ENCODE measurements at places on chromosomes 2 and 18. TPM values are rescaled to one million over a fixed set of nuclear protein-coding genes. Genes with fewer than 3 reads are reported as not detected.

Gene PDCD1
- total RNA-seq = 0.92 TPM

Gene CYBRD1
- 357 TPM for total RNA-seq

Gene NTSR2
- total RNA-seq = not detected

Gene CAVIN2
- total RNA-seq = 15.0 TPM

Gene CD28
- total RNA-seq = 3.5 TPM

Gene RNF152
- total RNA-seq = 30.5 TPM

GRCh38 chr2:72386288-72386687 lies 238.6 kb upstream of the CYP26B1 start:
- H3K27ac ChIP-seq = no peak overlapping the region
- no peak overlapping the region for H3K4me3 ChIP-seq
- H3K36me3 ChIP-seq = no peaks in the 10 kb centered on the region
- no peaks in the 10 kb centered on the region for H3K4me1 ChIP-seq

DNA sequence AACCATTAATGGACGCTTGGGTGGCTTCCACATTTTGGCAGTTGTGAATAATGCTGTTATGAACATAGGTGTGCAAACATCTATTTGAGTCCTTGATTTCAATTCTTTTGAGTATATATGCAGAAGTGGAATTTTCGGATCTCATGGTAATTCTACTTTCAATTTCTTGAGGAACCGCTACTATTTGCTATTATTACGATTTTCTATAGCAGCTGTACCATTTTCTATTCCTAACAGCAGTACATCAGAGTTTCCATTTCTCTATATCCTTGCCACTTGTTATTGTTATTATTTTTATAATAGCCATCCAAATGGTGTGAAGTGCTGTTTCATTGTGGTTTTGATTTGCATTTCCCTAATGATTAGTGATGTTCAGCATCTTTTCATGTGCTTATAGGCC lies 69.5 kb downstream of the KIF5C start:
- H3K27me3 ChIP-seq = no peaks in the 10 kb centered on the region
- H3K4me3 ChIP-seq = no peak overlapping the region
- no peak overlapping the region for H3K27ac ChIP-seq

DNA sequence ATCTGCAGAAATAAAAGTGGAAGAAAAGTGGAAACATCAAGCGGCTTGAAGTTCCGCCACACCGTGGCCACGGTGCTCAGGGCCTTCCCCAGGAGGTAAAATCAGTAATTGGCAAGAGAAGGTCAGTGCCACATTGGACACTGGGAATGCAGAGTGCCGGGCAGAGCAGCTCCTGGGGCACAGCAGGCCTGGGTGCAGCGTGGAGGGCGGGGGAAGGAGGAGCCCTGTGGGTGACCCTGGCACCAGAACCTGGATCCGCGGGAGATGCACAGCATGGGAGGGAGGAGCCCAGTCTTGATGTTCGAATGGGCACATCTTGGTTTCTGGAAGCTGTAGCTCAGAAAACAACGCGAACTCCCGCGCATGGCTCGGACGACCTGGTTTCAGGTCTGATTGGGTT lies 630.2 kb downstream of the GALR1 start:
- H3K27ac ChIP-seq = no peak overlapping the region
- H3K27me3 ChIP-seq = no peaks in the 10 kb centered on the region

- no peaks in the 10 kb centered on the region for H3K27me3 ChIP-seq
- no peaks in the 10 kb centered on the region for H3K36me3 ChIP-seq
- H3K4me3 ChIP-seq = no peak overlapping the region
- no peak for DNase-seq
Observed at GRCh38 chr18:13474907-13475545, 251.3 kb downstream of the FAM210A start.

GRCh38 chr2:190062601-190063000 lies at the start of gene MSTN:
Gene MSTN (minus strand): TSS chr2:190062729. CDS start chr2:190062596, 133 bp downstream.
- H3K4me3 ChIP-seq = no peak within 1 kb of the TSS
- no peak within 1 kb of the TSS for H3K27ac ChIP-seq
- H3K27me3 ChIP-seq = no peaks in the 10 kb centered on the region
- no peak for DNase-seq

- DNase-seq = peak; percentile 24
- H3K27me3 ChIP-seq = no peaks in the 10 kb centered on the region
- H3K4me1 ChIP-seq = peaks cover 15% of the 10 kb centered on the region
- H3K4me3 ChIP-seq = no peak overlapping the region
- H3K36me3 ChIP-seq = no peaks in the 10 kb centered on the region
- no peak overlapping the region for H3K27ac ChIP-seq
Observed at GRCh38 chr2:27754138-27754588, 17.4 kb upstream of the MRPL33 start.

DNA sequence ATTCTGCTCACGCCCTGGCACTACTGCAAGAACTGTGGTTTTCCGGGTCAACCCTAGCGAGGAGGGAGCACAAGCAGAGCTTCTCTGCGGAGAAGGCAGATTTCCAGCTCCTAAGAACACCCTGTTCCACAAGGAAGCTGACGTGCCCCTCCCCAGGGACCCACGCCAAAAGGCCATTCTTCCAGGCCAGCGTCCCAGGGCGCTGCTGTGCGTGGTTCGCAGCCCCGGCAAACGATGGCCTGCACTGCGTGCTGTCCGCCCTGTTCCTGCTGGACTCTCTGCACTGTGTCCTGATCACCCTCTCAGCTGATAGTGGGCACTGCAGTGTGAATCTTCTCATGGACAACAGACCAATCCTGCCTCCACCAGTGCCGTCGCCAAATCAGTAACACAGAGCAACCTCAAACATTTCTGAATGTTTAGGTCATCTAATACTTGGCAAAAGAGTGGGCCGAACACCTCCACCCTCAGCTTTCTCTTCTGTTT lies 49.1 kb downstream of the ADI1 start:
- DNase-seq = peak; percentile 57
- H3K27ac ChIP-seq = peak overlapping the region; percentile 97
- H3K4me1 ChIP-seq = peaks cover 32% of the 10 kb centered on the region
- peaks cover 3% of the 10 kb centered on the region for H3K36me3 ChIP-seq

GRCh38 chr18:79447703-79448367 lies 52.1 kb downstream of the NFATC1 start:
- no peak for DNase-seq
- no peaks in the 10 kb centered on the region for H3K27me3 ChIP-seq
- H3K36me3 ChIP-seq = peaks cover 28% of the 10 kb centered on the region

DNA sequence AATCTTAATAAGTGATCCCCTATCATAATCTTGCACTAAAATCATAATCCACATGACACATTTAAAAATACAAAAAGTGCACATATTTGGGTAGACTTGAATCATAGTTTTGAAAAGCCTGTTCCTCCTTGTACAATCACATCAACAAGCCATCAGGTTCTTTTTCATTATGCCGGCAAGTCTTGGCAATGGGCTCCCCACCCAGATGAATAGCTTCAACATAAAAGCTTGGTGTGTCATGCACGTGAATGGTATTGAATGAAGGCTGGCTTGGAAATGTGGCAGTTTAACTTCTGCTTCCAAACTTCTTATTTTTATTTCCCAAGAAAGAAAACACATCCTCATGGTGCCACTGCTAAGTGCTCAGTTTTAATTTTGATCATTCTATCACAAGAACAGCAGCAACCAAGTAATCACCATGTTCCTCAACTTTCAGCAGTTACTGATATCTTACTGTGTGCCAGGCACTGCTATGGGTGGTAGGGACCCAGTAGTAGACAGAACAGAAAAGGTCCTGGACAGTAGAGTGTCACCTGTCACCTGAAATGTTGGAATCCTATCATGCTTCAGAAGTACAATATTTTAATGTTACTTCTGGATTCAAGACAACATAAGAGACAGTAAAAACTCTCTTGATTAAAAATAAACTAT lies 89.9 kb downstream of the AP1S3 start:
- no peaks in the 10 kb centered on the region for H3K36me3 ChIP-seq
- H3K4me1 ChIP-seq = peaks cover 20% of the 10 kb centered on the region
- no peak for DNase-seq
- H3K4me3 ChIP-seq = no peak overlapping the region
- H3K27ac ChIP-seq = no peak overlapping the region

DNA sequence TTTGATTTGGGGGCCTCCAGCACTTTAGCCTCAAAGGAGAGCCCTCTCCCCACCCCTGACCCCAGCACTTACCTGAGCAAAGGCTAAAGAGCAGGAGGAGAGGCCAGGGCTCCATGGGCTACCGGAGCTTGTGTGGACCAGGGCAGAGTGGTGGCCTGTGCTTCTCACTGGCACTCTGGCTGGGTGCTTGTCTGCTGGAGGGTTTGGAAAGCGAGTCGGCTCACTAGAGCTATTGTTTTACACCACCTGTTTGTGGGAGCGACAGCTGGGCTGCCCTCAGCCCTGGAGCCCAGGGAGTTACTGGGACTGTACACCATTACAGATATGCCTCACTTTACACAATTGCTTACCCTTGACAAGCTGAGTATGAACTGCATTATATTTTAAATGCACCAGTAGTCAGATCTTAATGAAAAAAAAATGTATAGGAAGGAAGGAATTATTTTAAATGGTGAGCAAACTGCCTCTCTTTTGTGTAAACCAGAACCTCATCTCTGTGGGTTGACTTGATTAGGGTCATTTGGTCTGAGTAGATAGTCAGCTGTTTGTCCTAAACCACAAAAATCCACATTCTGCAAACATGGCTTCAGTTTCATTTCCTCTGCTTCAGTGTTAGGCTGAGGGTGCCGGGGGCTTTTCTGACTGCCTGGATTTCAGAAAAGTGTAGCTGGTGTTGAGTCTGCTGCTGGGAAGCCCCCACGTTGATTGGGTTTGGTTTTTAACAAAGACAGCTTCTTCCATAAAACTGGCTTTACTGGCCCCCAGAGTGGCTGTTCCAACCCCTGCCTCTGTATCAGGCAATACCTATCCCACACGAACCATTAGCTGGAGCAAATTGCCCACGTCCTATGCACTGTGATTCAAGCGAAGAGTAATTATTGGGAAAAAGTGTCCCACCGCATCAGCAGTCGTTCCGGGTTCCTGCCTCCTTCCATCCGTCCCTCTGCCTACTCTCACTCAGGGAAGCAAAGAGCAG lies at the start of gene CHRNA1:
Gene CHRNA1, minus strand, starts transcription at position 193 of the 976 bp plus-strand sequence. Its CDS starts 78 bp downstream, at position 115.
- no peak within 1 kb of the TSS for H3K27ac ChIP-seq
- DNase-seq = no peak
- no peak within 1 kb of the TSS for H3K4me3 ChIP-seq
- H3K27me3 ChIP-seq = no peaks in the 10 kb centered on the region
- H3K36me3 ChIP-seq = no peaks in the 10 kb centered on the region
- peaks cover 16% of the 10 kb centered on the region for H3K4me1 ChIP-seq

- no peaks in the 10 kb centered on the region for H3K36me3 ChIP-seq
- no peak for DNase-seq
- H3K27me3 ChIP-seq = no peaks in the 10 kb centered on the region
- H3K4me1 ChIP-seq = no peaks in the 10 kb centered on the region
Observed at GRCh38 chr2:115580784-115581183, 1138.3 kb downstream of the DPP10 start.

GRCh38 chr2:23756593-23757292 lies 170.2 kb downstream of the ATAD2B start:
- no peak for DNase-seq
- peaks cover 16% of the 10 kb centered on the region for H3K36me3 ChIP-seq
- H3K4me3 ChIP-seq = no peak overlapping the region
- H3K27ac ChIP-seq = no peak overlapping the region
- no peaks in the 10 kb centered on the region for H3K27me3 ChIP-seq
- no peaks in the 10 kb centered on the region for H3K4me1 ChIP-seq

GRCh38 chr2:64362562-64363026 lies 91.4 kb upstream of the LGALSL start:
- no peak overlapping the region for H3K4me3 ChIP-seq
- H3K36me3 ChIP-seq = no peaks in the 10 kb centered on the region
- peaks cover 13% of the 10 kb centered on the region for H3K4me1 ChIP-seq
- no peak overlapping the region for H3K27ac ChIP-seq
- H3K27me3 ChIP-seq = no peaks in the 10 kb centered on the region

DNA sequence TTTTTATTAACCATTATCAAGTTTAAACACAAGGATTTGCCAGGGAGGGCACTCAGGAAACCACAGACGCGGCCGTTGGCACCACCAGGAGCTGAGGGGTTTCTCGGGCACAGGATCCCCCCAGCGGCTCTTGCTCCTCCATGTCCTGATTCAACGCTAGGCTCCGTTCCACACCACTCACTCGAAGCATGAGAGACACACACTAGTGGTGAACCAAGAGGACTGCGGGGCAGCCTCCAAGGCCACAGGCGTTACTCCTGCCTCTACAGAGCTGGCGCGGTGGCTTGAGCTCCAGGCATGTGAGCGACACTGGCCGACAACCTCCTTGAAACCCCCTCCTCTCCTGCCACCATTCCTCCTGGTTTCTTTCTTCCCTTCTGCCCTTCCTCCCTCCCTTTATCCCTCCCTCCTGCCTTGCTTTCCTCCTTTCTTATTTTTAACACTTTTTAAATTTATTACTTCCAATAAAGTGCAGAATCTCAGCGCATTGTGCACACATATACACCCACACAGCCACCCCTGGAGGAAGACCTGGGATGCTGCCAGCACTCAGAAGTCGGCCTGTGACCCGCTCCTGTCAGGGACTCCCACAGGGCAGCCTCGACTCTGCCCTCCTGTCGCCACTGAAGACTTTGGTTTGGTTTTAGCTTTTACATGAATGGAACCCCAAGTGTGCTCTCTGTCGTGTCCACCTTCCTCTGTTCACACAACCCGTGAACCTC lies 21.7 kb downstream of the COX7A2L start:
- peaks cover 17% of the 10 kb centered on the region for H3K4me1 ChIP-seq
- DNase-seq = no peak
- no peak overlapping the region for H3K4me3 ChIP-seq
- no peak overlapping the region for H3K27ac ChIP-seq

DNA sequence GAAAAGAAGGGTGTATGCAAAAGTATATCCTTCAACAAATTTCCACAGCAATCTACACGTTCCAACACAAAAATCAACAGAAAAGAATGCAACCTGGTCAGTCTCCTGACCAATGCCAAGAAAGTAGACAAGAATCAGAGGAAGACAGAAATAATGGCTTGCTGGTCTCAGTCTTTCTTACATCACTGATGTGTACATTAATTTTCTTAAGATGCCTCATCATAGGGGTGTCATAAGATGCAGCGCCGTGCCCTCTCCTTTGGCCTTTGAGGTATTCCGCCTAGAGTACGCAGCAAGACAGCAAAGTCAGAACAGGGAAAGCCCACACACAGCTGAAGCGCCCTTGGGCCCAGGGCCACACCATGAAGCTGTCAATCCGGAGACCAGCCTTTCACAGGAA lies 112.9 kb downstream of the RIF1 start:
- no peaks in the 10 kb centered on the region for H3K36me3 ChIP-seq
- no peaks in the 10 kb centered on the region for H3K27me3 ChIP-seq
- no peaks in the 10 kb centered on the region for H3K4me1 ChIP-seq

GRCh38 chr2:200762127-200762526 lies 49.6 kb upstream of the BZW1 start:
- H3K27ac ChIP-seq = no peak overlapping the region
- H3K4me3 ChIP-seq = no peak overlapping the region
- H3K4me1 ChIP-seq = peaks cover 22% of the 10 kb centered on the region

GRCh38 chr18:500632-501405 lies at the start of gene COLEC12:
Gene COLEC12 (minus strand): TSS chr18:500701. CDS start chr18:500514, 187 bp downstream.
- no peaks in the 10 kb centered on the region for H3K4me1 ChIP-seq
- H3K27ac ChIP-seq = no peak within 1 kb of the TSS
- DNase-seq = no peak

GRCh38 chr2:19697131-19697530 lies 204.7 kb downstream of the TTC32 start:
- DNase-seq = no peak
- H3K4me3 ChIP-seq = no peak overlapping the region
- no peaks in the 10 kb centered on the region for H3K27me3 ChIP-seq
- H3K36me3 ChIP-seq = no peaks in the 10 kb centered on the region

GRCh38 chr2:65813631-65814173 lies 381.3 kb upstream of the SPRED2 start:
- DNase-seq = no peak
- no peaks in the 10 kb centered on the region for H3K36me3 ChIP-seq
- H3K4me3 ChIP-seq = no peak overlapping the region
- no peaks in the 10 kb centered on the region for H3K27me3 ChIP-seq
- no peak overlapping the region for H3K27ac ChIP-seq
- no peaks in the 10 kb centered on the region for H3K4me1 ChIP-seq

GRCh38 chr2:144163592-144163991 lies 356.3 kb downstream of the ZEB2 start:
- no peaks in the 10 kb centered on the region for H3K4me1 ChIP-seq
- DNase-seq = no peak
- no peak overlapping the region for H3K4me3 ChIP-seq

Measured in thoracic aorta (tissue), 2 donors.